AG04450 (cell line): ENCODE measurements at places on chromosomes 13 and 19.

- DNase-seq: no peak
These were observed 7.3 kb downstream of the PTGER1 start for GRCh38 chr19:14467816-14468215.

DNA sequence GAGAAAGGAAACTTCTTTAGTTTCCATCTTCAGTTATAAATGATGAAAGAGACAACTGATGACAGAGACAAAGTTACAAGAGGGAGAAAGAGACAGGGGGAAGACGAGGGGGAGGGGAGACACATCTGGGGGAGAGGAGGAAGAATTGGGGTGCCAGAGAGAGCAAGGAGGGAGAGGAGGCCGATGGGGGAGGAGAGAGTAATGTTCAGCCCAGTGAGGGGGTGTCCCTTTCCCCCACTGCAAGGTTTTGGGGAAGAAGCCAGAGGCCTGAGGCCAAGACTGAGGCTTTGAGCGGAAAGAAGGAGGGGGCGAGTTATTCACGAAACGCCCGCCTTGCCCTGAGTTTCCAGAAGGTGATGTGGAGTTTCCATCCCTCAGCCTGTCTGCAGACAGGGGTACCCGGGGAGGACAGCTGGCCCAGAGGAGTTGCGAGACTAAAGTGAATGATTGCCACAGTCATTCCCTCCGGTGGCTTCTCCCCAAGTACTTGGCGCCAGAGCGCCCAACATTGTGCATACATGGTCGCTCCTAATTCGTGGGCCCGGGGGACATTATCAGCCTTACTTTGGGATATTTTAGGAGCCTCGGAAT lies 558 bp upstream of the PPAN start:
- DNase-seq: no peak

- no peak for DNase-seq
These were observed 4.5 kb downstream of the GNG8 start for GRCh38 chr19:46631481-46631880.

DNA sequence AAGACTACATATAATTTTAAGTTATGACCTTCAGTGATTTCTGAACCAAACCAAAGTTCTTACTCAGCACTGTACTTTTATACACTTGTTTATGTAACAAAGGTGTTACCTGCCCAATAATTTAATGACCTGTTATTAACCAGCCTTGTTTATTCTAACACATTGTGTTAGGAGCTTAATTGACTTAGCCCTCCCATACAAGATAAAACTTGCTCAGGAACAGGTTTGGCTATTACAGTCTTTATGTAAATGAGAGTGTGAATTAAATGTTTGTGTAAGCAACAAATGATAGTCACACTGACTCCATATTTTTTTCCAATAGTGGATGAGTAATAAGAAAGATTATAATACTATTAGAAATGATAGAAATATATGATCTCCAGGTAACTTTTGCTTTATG lies 51.8 kb upstream of the MYCBP2 start:
- DNase-seq: no peak
